ENCODE measurements at places on chromosomes 2 and 18.

- DNase-seq, result no peak
These were observed 75.9 kb downstream of the VRK2 start for GRCh38 chr2:58122540-58122939.

GRCh38 chr2:16862471-16862870 is 196.8 kb upstream of the CYRIA start:
- no peak for DNase-seq

DNA sequence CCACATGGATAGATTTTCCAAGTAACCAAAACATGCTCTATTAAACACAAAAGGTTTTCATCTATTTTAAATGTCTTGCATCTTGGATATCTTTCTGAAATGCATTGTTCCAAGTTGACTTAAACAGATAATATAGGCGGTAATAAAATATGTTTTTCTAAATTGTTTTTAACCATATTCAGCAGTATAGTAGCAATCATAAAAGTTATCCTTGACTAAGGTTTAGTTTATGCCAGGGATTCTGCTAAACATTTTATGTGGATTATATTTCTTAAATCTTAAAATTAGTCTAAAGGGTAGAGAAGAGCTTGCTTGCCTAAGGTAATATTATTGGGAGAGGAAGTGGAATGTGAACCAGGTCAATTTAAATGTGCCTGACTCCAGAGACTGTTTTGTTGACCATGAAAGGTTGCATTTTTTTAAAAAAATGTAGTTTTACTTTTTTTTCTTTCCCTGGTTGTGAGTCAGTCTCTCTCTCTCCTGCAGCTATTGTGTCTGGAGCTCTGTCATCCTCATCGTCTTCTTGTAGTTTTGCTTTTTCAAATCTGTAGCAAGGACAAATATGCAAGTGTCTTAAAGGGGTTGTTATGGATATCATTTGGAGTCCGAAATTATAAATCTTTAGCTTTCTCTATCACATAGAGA is 309.1 kb upstream of the COL3A1 start:
- DNase-seq, result no peak

DNA sequence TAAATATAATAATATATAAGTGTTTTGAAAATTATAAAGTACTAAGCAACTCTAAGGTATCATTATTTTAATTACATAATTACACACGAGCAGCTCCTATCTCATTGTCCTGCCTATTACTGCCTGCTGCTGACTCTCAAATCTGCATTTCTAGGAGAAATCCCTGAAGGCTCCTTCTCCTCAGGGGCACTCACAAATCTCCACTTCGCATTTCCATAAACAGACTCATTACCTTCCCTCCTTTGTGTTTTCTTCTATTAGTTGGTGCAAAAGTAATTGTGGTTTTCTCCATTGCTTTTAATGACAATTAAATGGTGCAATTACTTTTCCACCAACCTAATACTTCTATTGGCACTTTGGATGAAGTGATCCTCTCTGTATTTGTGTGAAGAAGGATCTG is 135.0 kb upstream of the HNMT start:
- DNase-seq, result no peak

DNA sequence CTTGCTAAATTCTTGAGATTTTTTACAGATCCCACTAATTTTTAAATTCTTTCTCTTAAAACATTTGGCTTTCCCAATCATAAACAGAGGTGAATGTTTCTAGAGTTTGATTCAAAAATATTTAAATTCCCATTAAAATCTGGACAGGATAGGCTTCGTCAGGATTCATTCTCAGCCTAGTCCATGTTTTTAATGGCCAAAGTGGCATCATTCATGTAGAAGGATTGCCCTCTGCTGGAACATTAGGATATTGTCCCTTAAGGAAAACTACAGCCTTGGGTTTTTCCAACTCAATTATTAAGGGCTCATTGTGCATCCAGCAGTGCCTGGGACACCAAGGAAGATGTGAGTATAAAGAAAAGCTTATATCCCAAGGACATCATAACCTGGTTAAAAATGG is 71.7 kb downstream of the TPGS2 start:
- no peak for DNase-seq

GRCh38 chr18:37457341-37457740 is 108.3 kb downstream of the CELF4 start:
- DNase-seq, result no peak

GRCh38 chr18:40577239-40577980 is 1377.6 kb upstream of the PIK3C3 start:
- no peak for DNase-seq

DNA sequence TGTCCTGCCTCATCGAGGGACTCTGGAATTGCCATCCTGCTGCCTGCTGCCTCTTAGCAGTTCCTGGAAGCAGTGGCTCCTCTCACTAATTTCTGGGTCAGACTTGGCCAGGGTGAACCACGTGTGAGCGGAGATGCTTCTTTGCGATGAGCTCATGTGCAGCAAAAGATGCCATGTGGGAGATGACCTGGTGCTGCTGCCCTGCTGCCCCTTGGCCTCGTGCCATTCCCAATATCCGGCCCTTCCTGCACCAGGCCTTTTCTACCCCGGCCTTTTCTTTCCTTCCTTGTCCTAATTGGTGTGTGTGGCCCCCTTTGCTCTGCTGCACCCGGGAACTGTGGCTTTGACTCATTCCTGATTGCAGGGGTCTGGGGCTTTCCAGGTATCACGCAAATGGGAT is 296.9 kb upstream of the HS6ST1 start:
- no peak for DNase-seq

- DNase-seq, result no peak
These were observed 37.1 kb downstream of the ARHGEF4 start for GRCh38 chr2:130873700-130874346.

GRCh38 chr2:240928476-240929363 is 22.6 kb downstream of the CROCC2 start:
- DNase-seq, result no peak

- DNase-seq, result no peak
These were observed 129.6 kb downstream of the CELF4 start for GRCh38 chr18:37435996-37436395.

DNA sequence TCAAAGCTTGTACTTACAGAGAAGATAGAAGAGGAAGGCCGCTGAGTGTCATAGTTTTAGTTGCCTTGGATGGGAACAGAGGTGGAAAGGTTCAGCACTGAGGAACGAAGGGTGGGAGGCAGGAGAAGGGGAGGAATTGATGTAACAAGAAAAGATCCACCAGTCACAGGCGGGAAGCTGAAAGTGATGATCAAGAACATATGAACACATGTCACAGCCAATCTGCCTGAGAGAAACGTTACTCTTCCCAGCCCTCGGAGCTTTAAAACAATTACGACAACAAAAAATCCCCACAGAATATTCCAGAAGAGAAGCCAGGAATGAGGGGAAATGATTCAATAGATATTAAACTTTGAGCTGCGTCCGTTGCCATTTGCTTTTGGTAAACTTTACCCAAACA is 87.1 kb downstream of the TSHZ1 start:
- no peak for DNase-seq

DNA sequence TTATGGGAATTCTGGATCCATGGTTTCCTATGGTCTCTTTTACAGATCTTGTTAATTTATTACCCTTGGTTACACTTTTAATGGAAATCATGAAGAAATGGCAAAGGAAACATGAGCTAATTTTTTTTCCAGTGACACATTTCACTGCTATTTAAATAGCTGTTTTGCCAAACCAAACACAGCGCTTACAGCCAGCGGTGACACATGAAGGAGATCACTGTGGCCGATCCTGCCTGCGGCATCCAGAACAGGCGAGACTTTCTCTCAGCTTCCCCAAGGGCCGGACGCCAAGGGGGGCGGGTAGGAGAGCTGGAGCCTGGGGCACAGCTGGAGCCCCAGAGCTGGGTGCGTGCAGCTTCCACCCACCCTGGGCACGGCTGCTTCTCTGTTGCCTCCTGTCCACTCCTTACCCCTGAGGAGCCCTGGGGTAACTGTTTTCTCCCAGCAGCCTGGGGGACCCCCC is 81.4 kb upstream of the PKDCC start:
- DNase-seq, result peak; percentile 5

- DNase-seq, result no peak
These were observed 24.0 kb downstream of the LYPD6B start for GRCh38 chr2:149062531-149062930.

- no peak for DNase-seq
These were observed 162.3 kb downstream of the PHLPP1 start for GRCh38 chr18:62877411-62878221.

DNA sequence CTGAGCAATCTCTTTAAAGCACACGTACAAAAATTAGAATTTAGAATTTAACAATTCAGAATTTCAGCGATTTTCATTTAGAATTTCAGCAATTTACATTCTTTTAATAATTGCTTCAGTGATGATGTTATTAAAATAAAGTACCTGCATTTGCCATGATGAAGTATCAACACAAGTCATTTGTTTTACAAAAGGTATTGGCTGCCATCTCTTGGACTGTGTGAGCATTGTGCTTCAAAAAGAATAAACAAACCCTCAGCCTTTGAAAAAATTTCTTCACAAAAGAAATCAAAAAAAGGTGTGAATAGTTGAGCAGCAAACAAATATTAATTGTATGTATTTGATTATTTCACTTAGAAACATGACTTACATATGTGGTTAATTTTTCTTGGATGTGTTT is 27.1 kb upstream of the ZC3H15 start:
- no peak for DNase-seq

DNA sequence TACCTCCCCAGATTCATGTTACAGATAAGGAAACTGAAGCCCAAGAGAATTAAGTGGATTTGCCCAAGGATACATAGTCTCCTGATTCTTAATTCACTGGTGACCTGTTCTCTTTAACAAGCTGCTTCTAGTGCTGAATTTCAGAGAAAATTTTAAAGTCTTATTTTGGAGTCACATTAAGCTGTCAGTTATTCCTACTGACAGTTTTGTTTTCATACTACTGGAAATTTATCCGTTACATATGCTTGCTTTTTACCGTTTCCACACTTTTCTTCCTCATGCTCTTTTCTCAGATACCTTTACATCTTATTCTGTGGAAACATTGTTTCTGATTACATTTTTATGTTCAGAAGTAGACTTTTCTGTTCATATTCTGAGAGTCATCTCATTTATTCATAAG is 1.3 kb downstream of the MOB4 start:
- no peak for DNase-seq

DNA sequence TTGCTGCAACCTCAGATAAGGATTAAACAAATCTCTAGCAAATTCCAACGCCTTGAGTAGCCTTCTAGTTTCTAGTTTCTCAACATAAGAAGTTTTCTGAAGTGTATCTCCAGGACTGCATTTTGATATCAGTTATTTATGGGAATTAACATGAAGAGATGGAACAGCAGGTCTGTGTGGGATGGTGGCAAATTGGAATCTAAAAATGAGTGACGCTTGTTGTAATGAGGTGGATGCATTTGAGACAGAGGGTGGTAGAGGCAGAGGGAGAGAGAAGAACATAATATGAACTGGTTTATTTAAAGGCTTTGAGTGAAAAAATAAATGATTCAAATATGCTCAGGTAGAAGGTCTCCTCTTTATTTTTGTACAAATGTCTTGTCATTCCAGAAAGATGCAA is 446.8 kb upstream of the GCFC2 start:
- DNase-seq, result no peak

GRCh38 chr2:140033638-140034037 is 1253.4 kb upstream of the NXPH2 start:
- DNase-seq, result no peak

- no peak for DNase-seq
These were observed 762 bp upstream of the GAD1 start for GRCh38 chr2:170815746-170816503.

GRCh38 chr18:49922228-49922627 is 108.9 kb upstream of the ACAA2 start:
- DNase-seq, result no peak

DNA sequence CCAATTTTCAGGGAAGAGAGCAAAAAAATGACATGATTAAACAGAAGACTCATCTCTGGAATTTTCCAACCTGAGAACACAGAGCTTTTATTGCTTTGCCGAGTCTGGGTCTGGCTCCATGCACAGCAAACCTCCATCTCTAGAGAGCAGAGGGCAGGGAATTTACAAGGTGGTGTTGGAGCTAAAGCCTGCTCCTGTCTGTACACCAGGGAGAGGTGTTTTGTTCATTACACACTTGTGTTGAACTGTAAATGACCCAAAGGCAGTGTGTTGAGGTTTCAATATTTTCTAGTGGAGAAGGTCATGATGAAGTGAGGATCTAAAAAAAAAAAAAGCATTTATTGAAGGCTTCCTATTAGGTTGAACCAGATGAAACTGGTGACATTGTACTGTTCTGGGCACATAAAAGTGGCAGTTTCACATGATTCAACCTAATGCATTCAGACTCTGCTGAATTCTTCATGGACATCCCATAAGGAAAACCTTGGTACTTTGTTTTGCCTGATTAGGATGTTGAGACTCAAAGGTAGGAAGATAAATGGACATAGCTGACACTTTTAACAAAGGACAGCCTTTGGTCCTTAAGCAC is 238.3 kb downstream of the CLIP4 start:
- no peak for DNase-seq

DNA sequence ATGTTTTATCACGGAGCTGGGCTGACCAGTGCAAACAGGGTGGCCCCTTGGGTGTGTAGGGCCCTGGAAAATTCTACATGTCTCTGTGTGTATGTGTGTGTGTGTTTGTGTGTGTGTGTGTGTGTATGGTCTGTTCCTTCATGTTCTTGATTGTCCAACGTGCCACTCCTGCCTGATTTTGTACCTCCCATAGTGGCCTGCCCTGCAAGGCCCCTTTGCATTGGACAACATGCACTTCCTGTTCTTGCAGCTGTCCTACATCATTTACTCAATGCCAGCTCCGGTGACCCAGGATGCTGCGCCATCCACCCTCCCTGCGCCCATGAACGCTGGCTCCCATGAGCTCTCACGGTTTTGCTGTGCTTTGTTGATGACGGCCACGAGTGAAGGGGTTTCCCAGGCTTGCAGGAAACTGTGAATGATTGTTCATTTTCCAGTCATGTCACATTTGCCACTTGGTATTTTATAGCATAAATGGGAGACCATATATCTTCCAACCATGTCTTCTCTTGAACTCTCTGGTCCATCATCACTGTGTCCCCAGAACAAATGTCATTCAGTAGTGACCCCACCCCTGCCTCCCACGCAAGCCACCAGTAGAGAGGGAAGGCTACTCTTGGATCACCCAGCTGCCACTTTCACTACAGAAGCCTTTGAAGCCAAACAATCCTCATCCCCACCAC is 69.7 kb upstream of the NCK2 start:
- no peak for DNase-seq

DNA sequence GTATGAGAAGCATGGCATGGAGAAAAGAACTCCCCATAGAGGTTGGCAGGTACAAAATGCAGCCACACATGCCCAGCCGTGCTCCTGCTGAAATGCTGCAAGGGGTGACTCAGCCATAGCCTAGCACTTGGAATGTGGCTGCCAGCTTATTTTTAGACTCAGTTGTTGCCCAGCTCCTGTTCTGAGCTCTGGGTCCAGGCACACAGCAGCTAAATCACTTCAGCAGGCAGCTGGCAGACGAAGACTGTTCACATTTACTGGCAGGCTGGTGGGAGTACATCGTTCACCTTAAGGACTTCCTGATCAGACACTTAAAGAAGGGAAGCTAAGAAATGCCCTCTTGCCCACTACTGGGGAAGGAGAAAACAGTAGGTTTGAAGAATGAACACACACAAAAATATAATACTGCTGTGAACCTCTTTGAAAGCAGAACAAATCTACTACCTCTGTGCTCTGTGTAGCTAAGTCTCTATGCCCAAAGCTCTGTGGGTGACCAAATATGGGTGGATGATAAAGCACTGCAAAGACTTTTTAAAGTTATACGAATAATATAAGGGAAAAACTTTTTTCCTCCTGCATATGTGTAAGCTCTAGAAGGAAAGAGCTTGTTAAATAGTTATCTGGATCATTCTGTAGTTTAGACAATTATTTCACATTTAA is 146.1 kb downstream of the LNPK start:
- no peak for DNase-seq

GRCh38 chr2:132909427-132909826 is 239.4 kb upstream of the LYPD1 start:
- DNase-seq, result no peak

Data from esophagus squamous epithelium (tissue), 5 donors.